MV-4-11 (cell line): ENCODE measurements at places on chromosomes 6 and 20.
A peak's percentile ranks its signal among the peaks of the same experiment; 100 is the strongest.

DNA sequence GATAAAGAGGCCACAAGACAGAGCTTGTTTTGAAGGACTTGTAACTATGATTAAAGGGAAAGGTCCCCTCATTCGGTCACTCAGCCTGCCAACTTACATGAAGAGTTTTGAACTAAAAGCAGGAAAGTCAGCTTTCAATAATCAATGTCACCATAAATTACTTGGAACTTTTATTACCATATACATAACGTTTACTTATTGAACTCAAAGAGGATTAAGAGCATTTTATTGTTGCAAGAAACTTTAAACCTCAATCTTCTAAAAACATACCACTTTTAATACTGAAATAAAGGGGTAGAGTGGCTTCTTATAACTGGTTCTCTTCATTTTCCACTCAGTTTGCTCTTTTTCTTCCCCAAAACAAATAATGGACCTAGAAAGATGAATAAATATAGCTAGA, 65.1 kb downstream of the CNKSR3 start:
- DNase-seq: no peak

GRCh38 chr6:39074486-39074885, 25.9 kb downstream of the GLP1R start:
- no peak for DNase-seq

DNA sequence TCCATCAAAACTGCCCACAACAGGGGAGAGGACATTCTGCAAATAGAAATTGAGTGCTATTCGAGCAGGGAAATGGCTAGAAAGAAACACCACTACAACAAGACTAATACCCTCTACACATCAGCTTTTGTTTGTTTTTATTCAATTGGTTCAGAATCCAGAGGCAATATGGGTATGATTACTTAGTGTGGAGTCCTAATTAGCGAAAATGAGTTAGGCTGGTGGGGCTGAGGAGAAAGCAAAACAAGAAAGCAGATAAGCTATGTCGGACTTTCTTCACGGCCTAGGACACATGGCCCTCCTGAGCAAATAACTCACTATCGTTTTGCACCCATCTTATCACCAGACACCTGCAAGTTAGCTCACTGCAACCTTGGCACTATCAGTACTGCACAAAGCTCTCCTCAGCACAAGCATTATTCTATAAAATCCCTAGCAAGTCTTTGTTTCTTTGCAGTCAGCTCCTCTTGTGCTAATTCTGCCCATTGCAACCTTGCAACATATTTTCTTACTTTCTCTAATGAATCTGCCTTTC, 31.3 kb upstream of the SH3BGRL2 start:
- no peak for DNase-seq

DNA sequence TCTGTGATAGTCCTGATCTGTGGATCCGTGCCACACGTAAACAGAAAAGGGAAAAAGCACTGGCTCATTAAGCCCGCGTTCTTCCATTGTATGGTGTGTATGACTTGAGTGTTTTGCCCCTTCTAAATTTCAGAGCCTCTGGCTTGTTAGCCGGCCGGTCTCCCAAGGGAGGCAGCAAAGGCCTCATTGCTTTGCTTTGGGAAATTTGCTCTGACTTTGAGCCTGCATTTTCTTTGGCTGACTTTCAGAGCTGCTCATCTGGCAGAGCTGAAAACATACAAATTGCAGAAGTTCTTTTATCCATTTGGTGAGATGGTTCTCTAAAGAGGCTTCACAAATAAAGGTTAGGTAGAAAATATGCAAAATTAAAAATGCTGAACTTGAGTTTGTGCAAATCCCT, 123.0 kb downstream of the UTRN start:
- DNase-seq: no peak

GRCh38 chr6:23316131-23316530, 746.8 kb downstream of the HDGFL1 start:
- DNase-seq: no peak

DNA sequence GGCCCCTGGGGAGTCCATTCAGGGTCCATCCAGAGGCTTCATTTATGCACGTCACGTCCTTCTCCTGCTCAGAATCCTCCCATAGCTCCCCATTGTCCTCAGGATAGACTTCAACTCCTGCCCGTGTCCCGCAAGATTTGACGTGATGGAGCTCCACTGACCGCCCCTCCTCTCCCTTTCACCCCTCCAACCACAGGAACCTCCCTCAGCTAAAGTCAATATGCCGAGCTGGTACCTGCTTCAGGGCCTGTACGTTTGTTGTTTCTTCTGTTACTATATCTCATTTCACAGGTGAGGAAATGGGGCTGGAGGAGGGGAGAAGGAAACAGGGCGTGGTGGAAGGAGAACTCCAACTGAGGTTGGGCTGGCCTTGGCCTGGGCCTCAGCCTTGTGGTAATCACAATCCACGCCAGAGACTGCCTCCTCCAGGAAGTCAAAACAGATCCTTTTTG, 38.6 kb downstream of the CEBPB start:
- peak; percentile 17 for DNase-seq

- no peak for DNase-seq
Observed at GRCh38 chr6:166029506-166029905, 138.1 kb downstream of the TBXT start.

DNA sequence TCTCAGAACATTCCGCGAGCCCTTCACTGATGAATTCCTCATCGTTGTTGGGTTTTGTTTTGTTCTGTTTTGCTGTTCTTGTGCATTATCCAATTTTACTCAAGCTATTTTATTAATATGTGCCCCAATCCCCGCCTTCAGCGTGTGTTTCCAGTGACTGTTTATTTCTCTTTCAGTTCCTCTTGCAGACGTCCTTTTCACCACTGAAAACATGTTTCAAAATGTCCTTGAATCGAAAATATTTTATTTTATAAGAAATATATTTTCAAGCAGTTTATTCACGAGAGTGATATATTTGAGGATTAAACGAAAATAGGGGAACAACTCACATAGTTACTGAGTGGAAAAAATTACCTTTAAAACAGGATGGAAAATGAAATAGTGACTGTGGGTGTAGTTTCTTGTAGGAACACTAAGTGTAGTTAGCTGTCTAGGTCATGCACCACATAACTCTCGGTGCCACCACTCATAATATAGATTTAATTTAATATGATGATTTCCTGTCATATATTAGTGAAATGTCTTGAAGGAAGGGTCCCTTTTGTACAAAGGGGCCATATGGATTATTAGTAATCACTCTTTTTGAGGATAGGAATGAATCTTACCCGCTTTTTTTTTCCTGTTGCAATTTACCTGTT, 45.3 kb upstream of the HDDC2 start:
- DNase-seq: peak; percentile 63

GRCh38 chr20:46362921-46363867, 43.2 kb downstream of the ELMO2 start:
- peak; percentile 97 for DNase-seq

DNA sequence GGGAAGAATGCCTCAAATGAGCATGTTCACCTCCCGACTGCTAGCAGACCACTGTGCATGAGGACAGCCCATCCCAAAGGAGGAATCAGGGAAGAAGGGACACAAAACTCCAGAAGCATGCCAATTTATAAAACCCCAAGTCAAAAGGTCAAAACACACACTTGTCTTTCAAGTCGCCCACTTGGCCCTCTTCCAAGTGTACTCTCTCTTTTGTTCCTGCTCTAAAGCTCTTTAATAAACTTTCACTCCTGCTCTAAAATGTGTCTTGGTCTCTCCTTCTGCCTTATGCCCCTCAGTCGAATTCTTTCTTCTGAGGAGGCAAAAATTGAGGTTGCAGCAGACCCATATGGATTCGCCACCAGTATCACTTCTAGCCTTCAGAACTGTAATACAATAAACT, 33.9 kb upstream of the TPBG start:
- DNase-seq: no peak

DNA sequence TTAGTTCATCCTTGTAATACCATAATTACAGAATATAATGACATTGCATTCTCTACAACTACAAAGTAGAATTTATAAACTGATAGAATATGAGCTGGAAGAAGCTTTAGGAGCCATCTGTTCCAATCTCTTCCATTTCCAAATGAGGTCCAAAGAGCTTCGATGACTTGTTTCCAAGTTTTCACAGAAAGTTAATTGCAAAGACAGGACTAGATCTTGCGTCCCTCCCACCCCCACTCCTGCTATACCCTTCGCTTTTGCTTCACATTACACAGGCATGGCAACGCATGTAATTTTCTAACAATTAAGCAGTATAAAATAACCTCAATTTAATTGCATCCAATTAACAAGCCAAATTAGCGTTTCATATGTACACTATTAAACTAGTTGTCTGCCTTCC, 7.0 kb downstream of the HIVEP2 start:
- DNase-seq: no peak

DNA sequence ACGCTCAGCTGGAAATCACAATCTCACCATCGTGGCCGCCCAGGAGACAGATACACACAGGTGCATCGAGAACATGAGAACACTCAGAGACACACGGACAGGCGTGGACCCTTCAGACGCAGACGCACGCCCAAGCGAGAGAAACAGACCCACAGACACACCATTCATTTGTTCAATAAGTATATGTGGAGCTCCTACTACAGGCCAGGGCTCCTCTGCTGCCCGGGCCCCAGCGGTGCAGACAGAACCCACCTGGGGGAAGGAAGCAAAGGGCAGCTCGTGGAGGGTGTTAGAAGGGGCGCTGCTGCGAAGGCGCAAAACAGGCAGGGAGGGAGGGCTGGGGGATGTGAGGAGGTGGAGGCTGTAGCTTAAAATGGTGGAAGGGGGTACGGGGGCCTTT, 39.2 kb downstream of the SRC start:
- DNase-seq: no peak

GRCh38 chr6:52595000-52595795, 18.3 kb upstream of the TRAM2 start:
- peak; percentile 42 for DNase-seq

DNA sequence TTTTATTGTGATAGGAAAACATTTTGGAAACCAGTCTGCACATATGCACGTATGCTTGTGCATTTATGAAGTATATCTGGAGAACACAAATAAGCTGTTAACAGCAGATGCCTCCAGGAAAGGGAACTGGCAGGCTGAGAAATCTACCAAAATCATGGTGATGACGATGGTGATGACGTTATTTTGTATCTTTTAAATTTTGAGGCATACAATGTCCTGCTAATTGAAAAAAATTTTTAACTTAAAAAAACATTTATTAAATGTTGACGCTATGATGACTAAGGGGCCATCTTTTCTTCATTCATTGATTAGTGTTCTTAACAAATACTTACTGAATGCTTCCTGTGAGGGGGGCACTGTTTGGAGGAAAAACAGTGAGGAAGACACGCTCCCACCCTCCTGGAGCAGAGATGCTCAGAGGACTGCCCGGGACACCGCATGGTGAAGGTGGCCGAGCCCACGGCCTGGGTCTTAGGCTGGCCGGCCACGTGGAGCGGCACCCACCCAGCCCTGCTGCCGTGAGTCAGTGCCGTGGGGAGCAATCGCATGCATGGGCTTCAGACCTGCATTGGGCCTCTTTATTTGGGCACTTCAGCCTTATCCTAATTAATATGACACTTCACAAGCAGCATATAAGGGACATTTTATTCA, 15.9 kb upstream of the ENTPD6 start:
- DNase-seq: no peak

DNA sequence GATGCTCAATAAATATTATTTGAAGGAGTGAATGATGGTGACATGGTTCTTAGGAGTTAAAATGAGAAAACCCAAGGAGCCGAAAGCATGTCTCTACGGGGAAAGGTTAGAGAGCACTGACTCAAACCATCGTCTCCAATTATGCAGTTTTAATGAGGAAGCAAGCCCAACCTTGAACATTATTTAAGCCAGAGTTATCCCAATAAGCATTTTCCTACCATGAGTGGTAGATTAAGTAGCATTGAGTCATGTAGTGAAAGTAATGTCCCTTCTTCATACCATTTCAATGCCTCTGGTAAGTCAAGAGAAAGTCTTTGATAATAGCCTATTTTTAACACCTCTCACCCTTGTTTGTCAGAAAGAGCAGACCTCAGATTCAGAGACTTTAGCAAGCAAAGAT, 13.5 kb downstream of the TSHZ2 start:
- no peak for DNase-seq

DNA sequence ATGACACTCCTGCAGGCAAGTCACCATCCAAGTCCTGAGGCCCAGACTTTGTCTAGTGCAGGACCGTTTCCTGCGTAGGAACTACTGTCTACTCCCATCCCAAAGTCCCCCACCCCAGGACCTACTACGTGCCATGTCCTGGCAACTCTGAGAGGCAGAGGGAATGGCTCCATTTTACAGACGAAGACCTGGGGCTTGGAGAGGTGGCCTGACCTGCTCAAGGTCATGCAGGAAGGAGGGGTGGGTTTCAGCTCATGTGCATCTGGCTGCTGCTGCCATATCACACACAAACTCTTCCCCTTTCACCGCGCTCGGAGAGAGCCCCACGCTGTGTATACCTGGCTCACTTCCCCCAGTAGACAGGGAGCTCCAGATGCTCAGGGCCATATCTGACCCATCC, 1.2 kb upstream of the NOL4L start:
- no peak for DNase-seq

GRCh38 chr20:39421571-39422105, 459.5 kb downstream of the DHX35 start:
- no peak for DNase-seq
